ENCODE measurements at places on chromosomes 11 and 22. TPM values are rescaled to one million over a fixed set of nuclear protein-coding genes. Genes with fewer than 3 reads are reported as not detected.

The CLCF1 gene
- total RNA-seq = 1.8 TPM

The GLYAT gene
- not detected for total RNA-seq

The PHF21B gene
- not detected for total RNA-seq

The SMTNL1 gene
- total RNA-seq = not detected

The KCTD21 gene
- 7.4 TPM for total RNA-seq

The NPTXR gene
- 38.4 TPM for total RNA-seq

The KREMEN1 gene
- total RNA-seq = 3.4 TPM

The SHANK3 gene
- total RNA-seq = 0.59 TPM

The LRRC32 gene
- 59.0 TPM for total RNA-seq

The TRIM51 gene
- total RNA-seq = not detected

The IL18 gene
- 0.37 TPM for total RNA-seq

The CNGA4 gene
- total RNA-seq = not detected

The ARVCF gene
- 8.6 TPM for total RNA-seq

Data from smooth muscle cell of the umbilical artery (primary cell).